Suppressor macrophage treated with lipopolysaccharide for 1 hour (primary cell): ENCODE measurements at places on chromosomes 13 and 19.

DNA sequence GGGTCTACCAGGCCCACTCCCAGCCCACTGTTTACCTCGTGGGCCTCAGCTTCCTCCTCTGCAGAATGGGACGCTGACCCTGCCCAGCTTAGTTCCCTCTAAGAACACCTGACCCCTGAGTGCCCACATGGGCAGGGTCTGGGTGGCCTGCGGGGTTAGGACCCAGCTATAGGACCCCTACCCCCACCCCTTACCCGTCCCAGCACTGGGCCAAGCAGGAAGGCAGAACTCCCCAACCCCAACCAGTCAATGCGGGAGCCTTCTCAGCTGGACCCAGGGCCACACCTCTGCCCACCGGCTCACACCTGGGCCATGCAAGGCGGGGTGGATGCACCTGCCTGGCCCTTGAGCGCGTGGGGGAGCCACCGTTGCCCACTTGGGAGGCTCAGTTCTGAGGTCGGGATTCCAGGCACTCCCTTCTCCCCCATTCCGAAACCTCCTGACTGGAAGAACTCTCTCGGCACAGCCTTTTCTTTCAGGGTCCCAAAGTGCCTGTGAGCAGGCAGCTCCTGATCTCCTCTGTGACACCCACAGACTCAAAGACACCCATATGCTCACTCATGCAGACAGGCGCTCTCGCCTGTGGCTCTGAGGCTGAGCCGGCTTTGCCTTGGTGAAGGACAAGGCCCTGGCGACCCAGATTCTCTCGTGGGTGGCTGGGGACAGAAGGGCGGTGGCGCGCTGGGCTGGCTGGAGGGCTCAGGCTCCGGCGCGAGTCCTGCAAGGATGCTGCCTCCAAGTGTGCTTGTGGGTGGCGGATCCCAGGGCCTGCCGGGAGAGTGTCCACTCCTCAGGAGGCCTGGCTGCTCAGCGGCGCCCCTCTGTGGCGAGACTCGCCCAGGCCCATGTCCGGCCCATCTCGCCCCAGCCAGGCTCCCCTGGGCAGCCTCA lies 27.9 kb upstream of the PARP4 start:
- DNase-seq, result no peak

- DNase-seq, result no peak
Measured at GRCh38 chr13:24306632-24307031, 2.7 kb upstream of the C1QTNF9 start.

DNA sequence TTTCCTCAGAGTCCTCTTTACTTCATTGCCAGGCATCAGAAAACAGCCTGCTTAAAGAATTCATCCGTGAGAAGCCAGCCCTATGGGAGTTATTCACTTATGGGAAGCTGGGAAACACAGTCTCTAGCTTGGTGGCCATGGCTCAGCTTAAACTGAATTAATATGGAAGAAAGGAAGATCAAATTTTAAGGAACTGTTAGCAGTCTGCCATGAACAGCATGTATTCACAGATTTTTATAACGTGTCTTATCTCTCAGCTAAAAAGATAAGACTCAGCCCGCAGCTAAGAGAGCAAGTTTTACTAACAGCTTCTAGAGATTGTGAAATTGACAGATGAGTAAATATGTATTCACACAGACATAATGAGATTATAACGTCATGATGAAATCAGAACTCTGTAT lies 253.7 kb upstream of the RXFP2 start:
- no peak for DNase-seq

DNA sequence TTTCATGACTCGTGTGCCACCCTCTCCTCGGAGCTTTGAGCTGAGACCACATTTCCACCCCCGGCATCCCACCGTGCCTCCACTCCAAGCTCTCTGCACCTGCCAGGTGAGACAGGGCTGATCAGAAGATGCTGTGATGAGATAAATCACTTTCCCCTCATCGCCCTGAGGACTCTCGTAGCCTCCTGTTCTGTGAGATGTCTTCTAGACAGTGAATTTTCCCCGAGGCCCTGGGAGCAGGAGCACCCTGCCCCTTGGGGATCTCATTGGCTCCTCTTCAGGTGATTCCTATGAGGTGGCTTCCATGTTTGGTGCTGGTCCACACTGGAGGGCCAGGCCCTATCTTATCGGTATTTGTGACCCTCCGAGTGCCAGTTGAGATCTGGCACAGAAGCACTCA lies 154.0 kb upstream of the TSHZ3 start:
- no peak for DNase-seq

DNA sequence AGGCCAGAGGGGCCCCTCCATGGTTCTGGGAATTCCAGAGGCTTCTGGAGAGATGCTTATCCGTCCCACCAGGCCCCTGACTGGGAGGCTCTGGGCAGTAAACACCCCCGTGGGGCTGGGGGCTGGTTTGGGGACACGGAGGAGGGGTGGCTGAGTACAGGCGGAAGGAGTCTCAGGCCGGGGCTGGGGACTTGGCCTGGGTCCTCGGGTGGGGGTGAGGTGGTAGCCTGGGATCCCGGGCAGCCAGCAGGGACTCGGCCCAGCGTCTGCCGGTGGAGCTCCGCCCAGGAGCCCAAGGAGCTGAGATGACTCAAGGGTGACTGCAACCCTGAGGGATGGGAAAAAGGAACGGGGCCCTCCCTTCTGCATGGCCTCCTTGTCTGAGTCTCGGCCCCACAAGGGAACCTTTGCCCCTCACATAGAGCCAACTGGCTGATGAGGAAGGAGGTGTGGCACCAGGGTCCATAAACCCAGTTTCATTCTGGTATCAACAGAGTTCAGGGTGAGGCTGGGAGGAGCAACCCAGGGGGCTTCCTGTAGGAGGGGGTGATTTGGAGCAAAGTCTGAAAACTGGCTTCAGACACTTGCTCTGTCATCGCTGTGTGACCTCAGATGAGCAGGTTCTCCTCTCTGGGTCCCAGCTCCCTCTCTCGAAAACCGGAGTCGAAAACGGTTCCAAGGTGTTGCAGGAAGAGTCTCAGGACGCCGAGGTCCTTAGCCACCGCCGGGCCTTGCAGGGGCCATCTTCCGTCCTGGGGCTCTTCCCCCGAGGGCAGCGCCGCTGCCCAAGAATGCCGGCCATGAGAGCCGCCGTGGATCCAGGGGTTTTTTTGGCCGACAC lies 809 bp downstream of the MISP start:
- DNase-seq, result peak; percentile 86
